ENCODE measurements at places on chromosomes 5 and 9. TPM values are rescaled to one million over a fixed set of nuclear protein-coding genes. Genes with fewer than 3 reads are reported as not detected.

DNA sequence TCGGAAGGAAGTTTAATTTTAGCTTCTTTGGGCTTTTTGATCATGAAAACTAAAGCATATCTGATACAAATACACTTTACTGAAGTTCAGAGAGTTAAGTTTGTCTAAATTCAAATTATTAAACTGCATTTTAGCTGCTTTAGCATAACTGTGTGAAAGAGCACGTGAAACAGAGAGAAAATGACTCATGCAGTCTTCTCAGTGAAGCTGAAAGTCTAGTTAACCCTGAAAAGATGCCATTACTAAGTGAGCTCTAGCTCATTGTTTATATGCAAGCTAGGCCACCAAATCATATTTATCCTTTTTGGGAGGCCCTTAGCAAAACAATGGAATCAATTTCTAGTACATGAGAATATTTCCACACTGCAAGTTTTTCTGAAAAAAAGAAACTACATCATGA, 27.6 kb downstream of the TPD52L3 start:
- no peak for DNase-seq

GRCh38 chr9:136551401-136552116, 5.7 kb upstream of the NOTCH1 start:
- no peak for DNase-seq

DNA sequence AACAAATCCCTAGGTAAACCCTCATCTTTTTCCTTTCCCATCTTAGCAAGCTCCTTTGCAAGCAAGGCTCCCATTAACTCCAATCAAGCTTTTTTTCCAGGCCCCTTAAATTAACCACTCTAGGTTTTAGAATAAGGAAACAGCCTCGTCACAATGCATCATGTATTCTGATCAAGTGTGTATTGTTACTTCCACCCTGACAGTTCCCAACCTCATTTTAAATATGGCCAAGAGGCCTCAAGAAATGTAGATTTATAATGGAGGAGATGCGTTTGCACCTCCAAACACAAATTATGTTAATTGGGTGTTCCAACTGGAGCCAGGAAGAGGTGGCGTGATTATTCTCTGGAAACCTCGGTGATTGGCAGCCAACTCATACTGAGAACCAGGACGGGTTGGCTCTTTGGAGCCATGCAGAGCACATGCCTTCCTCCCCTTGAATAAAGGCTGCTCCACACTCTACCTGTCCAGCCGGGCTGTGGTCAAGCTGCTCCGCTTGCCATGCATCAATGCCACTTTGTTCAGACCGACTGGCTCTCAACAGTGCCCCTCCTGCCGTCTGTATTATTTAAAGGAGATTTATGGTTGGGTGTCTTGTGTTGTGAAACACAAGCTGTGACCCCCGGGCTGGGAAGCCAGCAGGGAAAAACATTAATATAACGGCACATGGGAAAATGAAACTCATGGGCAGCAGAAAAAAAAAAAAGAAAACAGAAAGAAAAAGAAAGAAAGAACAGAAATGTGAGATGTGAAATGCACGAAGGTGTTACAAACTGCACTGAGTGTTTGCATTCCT, 191.1 kb downstream of the EBF1 start:
- DNase-seq = no peak

- no peak for DNase-seq
These were observed 145.0 kb downstream of the FSTL4 start for GRCh38 chr5:133467335-133467779.

GRCh38 chr5:150129813-150130492, 25.7 kb downstream of the PDGFRB start:
- peak; percentile 69 for DNase-seq

DNA sequence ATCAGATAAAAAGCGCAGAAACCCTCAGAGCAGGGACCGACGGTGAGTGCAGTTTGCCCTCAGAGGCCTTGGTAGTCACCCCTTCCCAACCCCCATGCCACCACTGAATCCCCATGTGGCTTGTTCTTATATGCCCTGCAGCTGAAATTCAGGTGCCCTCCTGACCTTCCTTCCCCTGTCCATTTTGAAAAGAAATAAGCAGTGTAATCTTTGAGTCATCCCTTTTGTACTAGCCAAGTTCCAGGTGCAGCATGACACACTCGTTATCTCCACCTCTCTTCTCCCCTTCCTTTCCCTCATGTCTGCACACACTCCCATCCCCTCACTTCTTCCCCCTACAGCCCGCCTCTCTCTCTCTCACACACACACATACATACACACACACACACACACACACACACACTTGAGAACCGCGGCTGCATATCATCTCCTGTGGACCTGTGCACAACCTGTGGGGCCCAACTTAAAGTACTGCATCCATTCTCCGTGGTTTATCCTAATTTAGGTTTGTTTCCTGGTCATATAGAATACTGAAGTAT, 53.1 kb downstream of the SYK start:
- no peak for DNase-seq

- no peak for DNase-seq
These were observed 11.2 kb downstream of the IRF1 start for GRCh38 chr5:132479111-132479951.

DNA sequence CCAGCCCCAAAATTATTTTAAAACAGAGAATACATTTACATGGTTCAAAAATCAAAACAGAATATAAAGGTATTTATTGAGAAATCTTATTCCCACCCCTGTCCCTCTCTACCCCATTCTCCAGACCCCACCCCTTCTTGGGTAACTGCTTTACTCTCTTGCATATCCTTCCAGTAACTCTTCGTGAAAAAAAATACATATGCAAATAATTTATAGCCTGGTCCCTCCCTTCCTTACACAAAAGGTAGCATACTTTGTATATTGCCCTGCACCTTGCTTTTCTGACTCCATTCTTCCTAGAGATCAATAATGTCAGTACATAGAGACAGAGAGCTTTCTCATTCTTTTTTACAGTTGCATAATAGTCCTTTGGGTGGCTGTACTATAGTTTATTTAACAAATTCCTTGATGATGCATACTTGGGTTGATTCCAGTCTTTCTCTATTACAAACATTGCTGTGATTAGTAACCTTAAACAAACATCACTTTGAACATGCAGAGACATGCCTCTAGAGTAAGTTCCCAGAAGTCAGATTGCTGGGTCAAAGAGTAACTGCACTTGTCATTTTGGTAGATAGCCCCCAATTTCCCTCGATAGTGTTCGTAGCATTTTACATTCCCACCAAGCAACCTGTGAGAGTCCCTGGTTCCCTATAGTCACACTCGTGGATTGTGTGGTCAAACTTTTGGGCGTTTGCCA, 47.9 kb downstream of the STOM start:
- no peak for DNase-seq

DNA sequence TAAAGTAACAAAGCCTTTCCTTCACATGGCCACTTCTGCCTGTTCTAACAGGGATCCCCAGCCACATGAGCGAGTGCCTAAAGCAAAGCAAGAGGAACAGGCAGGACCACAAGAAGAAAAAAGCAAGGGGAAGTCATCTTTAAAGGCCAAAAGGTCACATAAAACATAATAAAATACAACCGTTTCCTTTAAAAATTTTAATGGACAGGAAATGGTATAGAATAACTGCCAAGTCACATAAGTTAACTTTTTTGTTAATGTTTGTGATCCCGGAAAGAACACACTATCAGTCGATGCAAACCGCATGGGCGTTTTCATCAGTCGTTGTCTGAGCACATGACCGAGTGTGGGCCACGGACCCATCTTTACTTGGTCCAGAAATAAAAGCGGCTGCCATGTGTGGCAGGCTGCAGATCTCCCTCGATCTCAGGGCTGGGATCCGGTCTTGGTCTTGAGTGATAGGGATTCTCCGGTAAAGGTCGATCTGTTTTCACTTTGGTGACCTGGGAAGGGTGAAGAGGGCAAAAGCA, 15.6 kb downstream of the NDUFA8 start:
- DNase-seq = no peak

DNA sequence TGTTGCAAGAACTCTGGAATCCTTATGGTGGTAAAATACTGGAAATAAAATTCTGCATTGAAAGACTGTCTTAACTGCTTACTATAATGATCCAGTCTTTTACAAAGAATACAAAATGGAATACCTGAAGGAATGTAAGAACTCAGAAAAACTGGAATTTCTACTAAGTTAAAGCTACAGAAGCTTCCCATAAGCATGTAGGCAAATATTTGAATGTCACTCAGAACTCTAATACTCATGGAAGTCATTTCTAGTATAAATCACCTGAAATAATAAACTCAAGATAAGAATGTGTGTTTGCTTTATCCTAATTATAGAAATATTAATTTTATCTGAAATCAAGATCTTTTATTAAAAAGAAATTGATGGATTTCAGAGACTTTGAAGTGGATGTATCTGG, 54.8 kb downstream of the FEM1C start:
- no peak for DNase-seq

DNA sequence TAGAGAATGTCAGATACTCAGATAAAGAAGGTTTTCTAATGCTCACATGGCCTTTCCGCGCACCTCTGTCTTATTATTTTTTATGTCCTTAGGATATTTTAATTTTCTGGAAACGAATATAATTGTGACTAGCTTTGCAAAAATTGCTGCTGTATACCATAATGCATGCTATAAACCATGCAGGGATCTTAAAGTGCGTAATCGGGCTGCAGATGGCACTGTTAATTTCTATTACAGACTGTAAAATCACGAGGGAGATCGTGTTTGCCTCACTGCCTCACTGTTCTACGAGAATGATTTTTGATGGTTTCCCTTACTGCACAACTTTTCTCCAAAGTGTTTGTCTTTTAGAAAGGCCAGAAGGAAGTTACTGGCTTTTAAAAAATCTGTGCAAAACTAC, 356.1 kb downstream of the TUSC1 start:
- DNase-seq = no peak

GRCh38 chr5:141872496-141873356, 5.5 kb downstream of the PCDH1 start:
- DNase-seq = no peak

- DNase-seq = no peak
These were observed 5.6 kb downstream of the ZNF462 start for GRCh38 chr9:106868565-106868964.

DNA sequence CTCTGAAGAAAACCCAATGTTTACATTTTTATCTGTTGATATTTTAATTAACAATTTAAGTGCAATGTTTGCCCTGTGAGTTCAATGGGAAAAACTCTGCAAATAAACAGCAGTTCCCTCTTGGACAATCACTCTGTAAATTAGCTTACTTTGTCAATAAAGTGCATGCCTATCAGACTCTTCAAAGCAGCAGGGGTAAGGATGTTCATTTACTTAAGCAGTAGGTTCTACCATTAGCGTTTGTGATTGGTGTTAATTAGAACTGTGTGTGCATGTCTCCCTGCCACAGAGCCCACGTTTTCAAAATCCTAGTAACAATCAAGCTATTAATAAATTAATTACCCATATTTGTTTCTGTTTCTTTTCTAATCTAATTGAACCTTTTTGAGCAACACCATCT, 1921.6 kb upstream of the WWC1 start:
- DNase-seq = no peak

- DNase-seq = no peak
These were observed 352.3 kb downstream of the SLCO4C1 start for GRCh38 chr5:101943784-101944183.

- DNase-seq = no peak
These were observed 65.1 kb upstream of the RETREG1 start for GRCh38 chr5:16681876-16682275.

- no peak for DNase-seq
These were observed 343.3 kb upstream of the TNC start for GRCh38 chr9:115461280-115461679.

GRCh38 chr5:67426961-67427849, 230.6 kb upstream of the CD180 start:
- no peak for DNase-seq

DNA sequence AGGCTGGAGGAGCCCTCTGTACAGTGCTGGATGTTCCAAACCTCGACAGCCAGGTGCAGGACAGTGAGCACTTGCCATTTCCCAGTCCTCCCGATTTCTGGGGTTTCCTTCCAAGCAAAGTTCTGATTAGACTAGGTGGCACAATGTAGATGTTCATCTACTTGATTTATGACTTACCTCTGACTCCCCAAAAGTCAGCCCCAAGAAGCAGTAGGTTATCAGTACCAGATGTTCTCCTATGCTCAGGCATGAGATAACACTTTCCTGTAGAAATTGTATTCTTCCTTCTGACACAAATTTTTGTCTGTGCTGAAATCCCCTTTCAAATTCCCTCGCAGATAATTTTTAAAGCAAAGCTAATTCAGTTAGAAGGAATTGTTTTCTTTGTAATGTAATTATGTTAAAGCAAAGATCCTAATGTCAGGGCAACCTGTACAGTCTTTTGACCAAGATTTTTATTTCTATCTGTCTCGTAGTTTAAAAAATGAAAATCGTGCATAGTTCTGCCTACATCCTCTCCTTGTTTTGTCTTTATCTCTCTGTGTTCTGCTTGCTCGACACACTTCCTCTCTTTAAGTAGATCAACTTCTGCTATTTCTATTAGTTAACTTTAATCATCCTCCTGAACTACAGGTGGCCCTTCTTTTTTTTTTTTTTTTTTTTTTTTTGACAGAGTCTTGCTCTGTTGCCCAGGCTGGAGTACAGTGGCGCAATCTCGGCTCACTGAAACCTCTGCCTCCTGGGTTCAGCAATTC, 102.4 kb upstream of the PJA2 start:
- no peak for DNase-seq

DNA sequence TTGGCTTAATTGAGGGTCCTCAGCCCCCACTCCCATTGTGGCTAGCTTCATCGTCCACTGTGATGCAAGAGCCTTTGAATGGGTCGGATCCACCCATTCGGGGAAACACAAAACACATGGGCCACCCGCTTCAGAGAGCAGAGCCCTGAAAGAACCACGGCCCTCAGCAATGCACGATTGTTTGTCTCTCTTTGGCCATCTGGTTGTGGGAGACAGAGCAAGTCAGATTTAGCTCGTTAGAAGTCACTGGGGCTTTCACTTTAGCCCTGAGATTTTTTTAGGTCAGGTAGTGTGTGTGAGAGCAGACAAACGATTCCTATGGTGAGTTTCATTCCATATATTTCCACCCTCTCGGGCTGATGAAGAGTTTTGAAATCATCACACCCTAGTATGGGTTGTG, 12.9 kb upstream of the COL15A1 start:
- DNase-seq = no peak

Gene EPB41L4B
- 0.18 TPM for total RNA-seq

Gene NPDC1
- 89.2 TPM for total RNA-seq

Gene GLDC
- 4.3 TPM for total RNA-seq

Gene F2RL1
- 0.81 TPM for total RNA-seq

Gene OSMR
- not detected for total RNA-seq

Gene GZMA
- total RNA-seq = 1,099 TPM

Gene BARHL1
- not detected for total RNA-seq

Gene CD274
- total RNA-seq = 12.6 TPM

Data from activated CD4-positive, alpha-beta memory T cell treated with anti-CD3 and anti-CD28 coated beads, Interleukin-2, amount 10 ng/mL, durations not matched to agents 7 days and 5 days (primary cell).